Activated naive CD8-positive, alpha-beta T cell treated with anti-CD3 and anti-CD28 coated beads, Interleukin-2, amount 50 U/mL, for 16 hours (primary cell): ENCODE measurements at places on chromosomes 1 and 21.

DNA sequence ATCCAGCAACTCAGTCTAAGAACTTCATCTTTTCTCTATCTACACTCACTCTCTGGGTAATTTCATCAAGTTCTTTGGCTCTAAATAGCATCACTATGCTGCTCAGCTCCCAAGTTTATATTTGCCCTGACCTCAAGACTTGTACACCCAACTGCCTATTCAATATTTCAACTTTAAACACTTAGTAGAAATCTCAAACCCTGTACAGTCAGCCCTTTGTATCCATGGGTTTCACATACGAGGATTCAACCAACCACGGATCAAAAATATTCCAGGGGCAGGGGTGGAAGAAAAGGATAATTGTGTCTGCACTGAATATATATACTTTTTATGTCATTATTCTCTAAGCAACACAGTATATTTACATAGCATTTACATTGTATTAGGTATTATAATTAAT lies 13.9 kb downstream of the ASH1L start:
- DNase-seq = no peak

DNA sequence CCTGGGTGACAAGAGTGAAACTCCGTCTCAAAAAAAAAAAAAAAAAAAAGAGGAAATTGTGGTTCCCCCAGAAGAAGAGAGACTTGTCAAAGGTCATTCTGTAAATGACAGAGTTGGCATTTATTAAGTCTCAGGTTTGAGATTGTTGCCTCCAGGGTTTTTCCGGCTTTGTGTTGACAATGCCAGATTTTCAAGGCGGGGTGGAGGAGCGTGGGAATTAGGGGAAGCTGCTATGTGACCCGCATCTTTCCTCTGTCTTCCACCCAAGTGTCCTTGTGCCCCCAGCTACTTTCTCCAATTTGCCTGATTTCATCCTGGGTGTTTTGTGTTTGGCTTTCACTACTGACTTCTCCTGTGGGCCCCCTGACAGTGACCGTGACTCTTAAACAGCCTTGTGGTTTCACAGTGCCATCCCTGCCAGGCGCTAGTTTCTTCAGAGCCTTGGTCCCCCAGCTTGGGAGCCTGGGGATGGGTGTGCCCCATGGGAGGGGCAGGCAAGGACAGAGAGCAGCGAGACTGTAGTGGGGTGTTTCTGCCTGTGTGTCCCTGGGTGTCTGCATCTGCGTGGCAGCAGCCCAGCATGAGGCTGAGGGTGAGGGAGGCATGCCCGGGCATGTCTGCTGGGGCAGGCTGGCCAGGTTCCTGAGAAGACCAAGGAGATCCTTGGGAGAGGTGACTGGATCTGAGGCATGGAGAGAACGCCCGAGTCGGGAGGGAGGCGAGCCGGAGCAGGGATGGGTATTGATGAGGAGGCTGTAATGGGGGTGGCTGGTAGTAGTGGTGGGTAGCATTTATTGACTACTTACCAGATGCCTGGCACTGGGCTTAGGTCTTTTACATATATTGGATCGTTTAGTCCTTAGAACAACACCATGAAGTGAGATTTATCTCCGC lies 46.3 kb downstream of the IER5 start:
- DNase-seq = no peak

- DNase-seq = no peak
Measured at GRCh38 chr21:36175771-36176565, 19.3 kb downstream of the DOP1B start.

GRCh38 chr1:47809301-47810084 lies 187.7 kb downstream of the TRABD2B start:
- DNase-seq = no peak

DNA sequence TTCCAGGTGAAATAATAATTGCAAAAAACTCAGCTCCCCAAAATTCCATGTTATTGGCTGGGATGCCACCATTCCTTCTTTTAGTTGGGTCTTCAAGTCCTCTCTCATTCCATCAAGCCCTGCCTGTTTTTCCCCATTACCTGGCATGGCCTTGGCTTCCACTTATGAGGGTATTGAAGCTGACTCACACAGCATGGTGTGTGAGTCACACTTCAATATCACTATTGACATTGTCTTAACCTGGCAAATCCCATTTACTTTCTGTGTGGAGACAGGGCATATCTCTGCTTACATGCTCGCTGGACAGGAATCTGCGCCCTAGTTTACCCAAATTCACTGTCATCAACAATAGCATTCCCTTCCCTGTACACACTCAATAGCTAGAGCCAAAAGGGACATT lies 1806.8 kb downstream of the BRINP3 start:
- no peak for DNase-seq
